ENCODE measurements at places on chromosomes 2 and 18.

- peak; percentile 29 for DNase-seq
Measured at GRCh38 chr2:69830045-69830905, 815 bp downstream of the GMCL1 start.

GRCh38 chr2:44956843-44957242, 15.3 kb downstream of the SIX3 start:
- DNase-seq = no peak

- no peak for DNase-seq
Measured at GRCh38 chr18:76957384-76958355, 135.3 kb downstream of the ZNF236 start.

- DNase-seq = no peak
Measured at GRCh38 chr2:153476816-153477635, 1.5 kb downstream of the RPRM start.

DNA sequence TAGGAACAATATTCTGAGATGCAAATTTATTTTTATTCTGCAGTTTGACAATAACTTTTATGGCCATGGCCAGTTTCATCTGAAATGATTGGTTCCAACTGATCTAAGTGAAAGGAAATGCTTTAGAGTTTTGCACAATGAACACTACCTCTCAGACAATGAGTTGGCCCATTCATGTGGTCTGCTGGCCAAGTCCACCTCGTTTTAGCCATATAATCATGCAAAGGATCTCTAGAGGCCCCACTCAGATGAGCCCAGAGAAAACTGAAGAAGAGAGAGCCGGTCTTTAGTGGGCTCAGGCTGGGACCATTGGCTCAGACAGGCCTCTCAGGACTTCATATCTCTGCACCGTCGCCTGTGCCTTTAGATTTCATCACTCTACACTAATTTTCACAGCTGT, 254.7 kb downstream of the MREG start:
- DNase-seq = no peak

- DNase-seq = no peak
Measured at GRCh38 chr18:77590943-77591515, 341.4 kb downstream of the GALR1 start.

GRCh38 chr18:59555995-59556659, 141.1 kb downstream of the CCBE1 start:
- no peak for DNase-seq

DNA sequence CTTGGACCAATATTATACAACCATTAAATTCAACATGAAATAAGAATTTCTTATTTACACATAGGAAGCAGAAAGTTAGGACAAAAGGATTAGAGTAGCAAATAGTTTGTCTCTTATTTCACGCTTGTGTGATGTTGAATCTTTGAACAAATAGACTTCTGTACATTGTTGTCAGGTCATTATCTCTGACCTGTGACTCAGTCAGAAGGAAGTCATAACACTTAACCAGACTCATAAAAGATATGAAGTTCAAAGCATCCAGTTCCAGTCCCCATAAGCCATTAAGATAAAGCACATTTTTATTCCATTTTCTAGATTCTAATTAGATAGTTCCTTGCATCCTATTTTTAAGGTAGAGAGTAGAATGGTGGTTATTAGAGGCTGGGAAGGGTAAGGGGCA, 130.8 kb downstream of the UPP2 start:
- DNase-seq = no peak

DNA sequence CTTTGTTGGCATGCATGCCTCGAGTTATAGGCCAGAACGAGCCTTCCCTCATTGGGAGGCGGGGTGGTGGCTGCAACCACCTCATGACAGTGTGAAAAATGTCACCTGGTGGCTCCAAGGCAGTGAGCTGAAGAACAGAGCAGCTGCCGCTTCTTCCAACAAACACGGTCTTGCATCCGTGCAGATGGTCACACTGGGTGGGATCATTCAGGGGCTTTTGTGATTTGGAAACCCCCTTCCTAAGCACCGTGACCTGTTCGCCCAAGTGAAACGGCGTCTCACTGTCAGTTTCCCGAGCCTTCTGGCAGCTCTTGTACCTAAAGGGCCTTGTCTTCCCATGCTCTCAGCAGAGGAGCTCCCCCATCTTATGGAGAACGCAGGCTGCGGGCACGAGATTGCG, 159.7 kb downstream of the NAPG start:
- no peak for DNase-seq

GRCh38 chr18:52334307-52334706, 5.7 kb upstream of the DCC start:
- DNase-seq = no peak

DNA sequence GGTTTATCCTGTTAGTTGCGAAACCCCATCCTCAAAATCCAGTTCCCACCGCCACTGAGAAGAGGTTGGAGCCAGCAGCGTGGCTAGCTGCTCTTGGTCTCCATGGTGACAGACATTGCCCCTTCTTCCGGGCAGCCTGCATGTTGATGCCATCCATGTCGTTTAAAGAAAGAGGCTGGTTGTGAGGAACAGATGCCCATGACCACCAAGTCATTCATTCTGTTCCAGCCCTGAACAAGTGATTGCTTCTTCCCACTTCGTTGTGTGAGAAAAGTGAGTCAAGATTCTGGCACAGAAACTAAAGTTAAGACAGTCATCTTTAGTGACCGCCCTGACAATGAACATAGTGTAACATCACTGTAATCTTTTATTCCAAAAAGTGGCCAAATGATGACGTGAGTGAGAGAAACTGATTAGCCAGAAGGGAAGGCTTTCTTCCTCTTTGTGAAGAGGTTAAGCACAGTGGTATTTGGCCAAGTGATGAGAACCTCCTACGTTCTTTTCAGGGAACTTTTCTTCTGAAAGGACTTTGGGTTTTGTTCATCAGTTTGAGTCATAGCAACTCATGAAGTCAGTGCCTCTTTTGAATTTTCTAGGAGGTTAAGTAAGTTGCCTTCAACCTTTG, 272.5 kb downstream of the GALR1 start:
- no peak for DNase-seq

DNA sequence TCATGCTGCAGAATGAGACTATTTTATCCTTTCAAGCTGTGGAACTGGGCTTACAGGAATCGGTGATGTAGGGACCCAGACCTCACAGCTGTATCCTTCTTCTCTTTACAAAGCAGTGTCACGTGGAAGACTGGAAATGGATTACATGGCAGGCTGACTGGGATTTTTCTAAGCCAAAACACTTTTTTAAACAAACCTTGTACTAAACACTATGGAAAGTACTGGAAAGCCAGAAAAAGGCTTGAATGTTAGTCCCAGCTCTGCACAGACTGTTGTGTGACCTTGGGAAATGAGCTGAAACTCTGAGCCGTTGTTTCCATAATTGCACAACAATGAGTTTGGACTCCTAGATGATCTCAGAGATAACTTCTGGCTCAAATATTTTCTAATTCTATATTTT, 7.6 kb upstream of the ADAM23 start:
- DNase-seq = no peak

DNA sequence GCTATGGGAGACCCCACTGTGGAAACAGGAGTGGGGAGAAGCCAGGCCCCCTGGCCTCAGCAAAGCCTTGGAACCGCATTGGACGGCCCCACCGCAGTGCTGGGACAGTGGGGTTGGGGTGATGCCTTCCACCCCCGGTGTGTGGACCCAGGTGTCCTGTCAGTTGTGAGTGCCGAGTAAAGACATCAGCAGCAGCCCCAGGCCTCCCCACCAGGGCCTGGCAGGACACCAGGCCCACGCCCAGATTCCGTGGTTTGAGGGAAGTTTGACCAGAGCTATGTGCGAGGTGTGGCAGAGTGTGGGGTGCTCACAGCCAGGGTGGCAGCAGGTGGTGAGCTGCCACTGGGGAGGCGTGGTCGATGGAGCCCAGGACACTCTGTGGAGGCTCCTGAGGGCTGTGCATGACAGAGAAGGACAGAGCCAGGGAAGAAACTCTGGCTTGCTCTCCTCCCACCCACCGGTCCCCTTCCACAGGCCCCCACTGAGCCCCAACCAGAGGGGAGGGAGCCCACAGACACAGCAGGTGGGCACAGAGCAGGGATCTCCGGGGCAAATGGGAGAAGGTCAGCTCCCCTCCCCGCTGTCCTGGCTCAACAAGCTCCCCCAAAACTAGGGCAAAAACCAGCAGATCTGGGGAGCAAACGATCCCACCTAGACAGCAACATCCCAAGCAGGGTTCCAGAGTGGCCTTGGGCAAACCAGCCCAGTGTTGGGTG, 69.1 kb downstream of the TWIST2 start:
- DNase-seq = no peak

GRCh38 chr2:193373120-193373519, 1178.4 kb upstream of the TMEFF2 start:
- no peak for DNase-seq

Data from CD4-positive, alpha-beta T cell treated with Interleukin-15 for 4 hours (primary cell).